ENCODE measurements at places on chromosomes 5 and 9.

- peak; percentile 20 for DNase-seq
Observed at GRCh38 chr9:93575796-93576257, 557 bp upstream of the PHF2 start.

DNA sequence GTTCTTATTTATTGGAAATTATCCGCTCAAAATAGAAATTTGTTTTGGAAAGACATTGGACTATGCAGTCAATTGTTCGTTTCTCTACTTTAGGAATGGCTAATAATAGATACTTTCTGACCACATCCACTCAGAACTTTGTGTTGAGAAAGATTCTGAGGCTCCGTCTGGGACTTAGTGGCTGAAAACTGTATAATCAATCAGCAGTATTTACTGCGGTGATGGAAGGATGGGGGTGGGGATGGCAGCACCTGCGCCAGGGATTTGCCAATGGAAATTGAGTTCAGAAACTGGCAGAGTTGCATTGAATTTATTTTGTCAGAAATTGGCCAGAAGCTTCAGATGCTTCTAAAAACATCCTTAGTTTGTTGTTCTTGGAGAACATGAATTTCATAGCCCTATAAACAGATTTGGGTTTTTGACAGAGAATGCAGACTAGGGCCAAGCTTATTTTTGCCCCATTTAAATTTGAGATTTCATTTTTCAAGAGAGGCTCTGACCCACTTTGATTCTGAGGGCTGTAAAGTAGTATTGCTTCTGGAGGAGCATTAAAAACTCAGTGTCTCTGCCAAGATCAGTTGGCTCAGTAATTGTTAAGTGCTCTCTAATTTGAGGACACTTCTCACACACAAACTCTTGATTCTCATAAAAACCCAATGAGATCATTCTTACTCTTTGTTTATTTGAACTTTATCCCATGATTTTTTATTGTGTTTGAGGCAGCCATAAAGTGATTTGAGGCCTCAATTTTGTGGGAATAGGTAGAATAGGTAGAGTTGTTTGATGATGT lies 215.1 kb downstream of the CD180 start:
- no peak for DNase-seq

- DNase-seq, result no peak
Observed at GRCh38 chr5:33161421-33161820, 279.3 kb upstream of the TARS1 start.

DNA sequence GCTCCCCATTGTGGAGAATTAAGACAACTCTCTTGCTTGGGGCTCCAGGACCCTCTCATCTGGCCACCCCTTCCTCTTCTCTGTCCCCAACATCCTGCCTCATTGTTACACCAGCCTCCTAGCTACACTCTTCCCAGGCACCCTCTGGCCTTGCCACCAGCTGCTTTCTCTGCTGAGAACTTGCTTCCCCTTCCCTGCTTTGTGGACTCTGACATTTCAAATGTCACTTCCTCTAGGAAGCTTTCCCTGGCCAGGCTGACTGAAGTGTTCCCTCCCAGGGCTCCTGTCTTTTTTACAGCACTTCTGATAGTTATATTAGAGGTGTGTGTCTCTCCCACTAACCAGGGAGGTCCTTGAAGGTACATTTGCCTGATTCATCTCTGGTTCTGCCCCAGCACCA lies 194.0 kb upstream of the KLF4 start:
- DNase-seq, result no peak

DNA sequence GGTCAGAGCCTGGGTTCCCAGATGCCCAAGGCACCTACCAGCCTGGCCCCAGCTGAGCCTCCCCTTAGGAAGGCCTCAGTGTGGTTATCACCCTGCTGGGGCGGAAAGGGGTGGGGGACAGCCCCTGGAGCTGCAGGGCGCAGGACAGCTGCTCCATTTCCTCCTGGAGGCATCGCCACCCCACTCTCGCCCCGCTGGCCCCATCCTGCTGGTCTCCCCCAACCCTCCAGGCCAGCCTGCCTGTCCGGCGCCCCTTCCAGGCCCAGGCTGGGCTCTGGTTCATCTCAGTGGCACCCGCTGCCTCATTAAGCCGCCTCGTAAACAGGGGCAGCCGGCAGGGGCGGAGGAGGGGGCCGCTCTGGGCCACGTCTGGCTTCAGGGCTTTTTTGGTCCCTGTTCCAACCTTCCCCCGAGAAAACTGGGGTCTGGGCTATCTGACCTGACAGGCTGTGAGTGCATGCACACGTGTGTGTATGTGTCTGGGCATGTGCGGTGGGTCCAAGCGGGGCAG lies 30.8 kb upstream of the ENHO start:
- no peak for DNase-seq

DNA sequence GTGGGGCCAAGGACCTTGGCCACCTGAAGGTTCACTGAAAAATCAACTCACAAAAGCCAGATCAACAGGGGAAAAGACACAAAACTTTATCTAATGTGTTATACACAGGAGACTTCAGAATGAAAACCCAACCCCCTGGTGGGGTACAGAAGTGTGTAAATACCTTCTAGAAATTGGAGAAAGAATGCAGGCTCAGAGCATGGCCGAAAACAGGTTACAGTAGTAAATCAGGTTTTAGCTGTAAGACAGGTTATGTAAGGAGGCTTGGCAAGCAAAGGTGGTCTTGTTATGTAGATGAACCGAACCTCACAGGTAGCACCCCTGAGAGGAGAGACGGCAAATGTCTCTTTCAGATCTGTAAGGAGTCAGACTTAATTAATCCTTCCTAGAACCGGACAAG lies 10.0 kb downstream of the CEMIP2 start:
- no peak for DNase-seq
